ENCODE measurements at places on chromosomes 4 and X. TPM values are rescaled to one million over a fixed set of nuclear protein-coding genes. Genes with fewer than 3 reads are reported as not detected.

- H3K27ac ChIP-seq, result no peak overlapping the region
- no peak overlapping the region for H3K4me3 ChIP-seq
- peaks cover 2% of the 10 kb centered on the region for H3K27me3 ChIP-seq
Measured at GRCh38 chrX:132292793-132293192, 73.5 kb upstream of the RAP2C start.

DNA sequence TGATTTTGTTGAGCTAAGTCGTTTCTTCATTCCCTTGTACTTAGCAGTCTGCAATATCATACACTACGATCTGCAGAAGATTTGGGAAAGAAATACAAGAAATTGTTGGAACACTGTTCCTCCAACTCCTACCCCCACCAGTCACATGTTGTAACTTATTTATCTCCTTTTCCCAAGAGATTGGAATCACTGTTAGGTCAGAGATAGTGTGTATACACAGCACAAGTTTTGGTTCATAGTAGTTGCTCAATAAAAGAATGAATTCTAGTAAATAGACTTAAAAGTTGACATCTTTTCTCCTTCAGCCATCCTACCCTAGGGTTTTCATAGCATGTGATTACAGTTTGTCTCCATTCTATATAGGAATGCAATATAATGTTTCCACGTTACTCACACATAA lies 68.8 kb downstream of the ARFIP1 start:
- H3K27me3 ChIP-seq, result no peaks in the 10 kb centered on the region
- peaks cover 14% of the 10 kb centered on the region for H3K36me3 ChIP-seq
- H3K4me1 ChIP-seq, result peaks cover 21% of the 10 kb centered on the region
- H3K4me3 ChIP-seq, result no peak overlapping the region
- no peak for DNase-seq
- no peak overlapping the region for H3K27ac ChIP-seq

DNA sequence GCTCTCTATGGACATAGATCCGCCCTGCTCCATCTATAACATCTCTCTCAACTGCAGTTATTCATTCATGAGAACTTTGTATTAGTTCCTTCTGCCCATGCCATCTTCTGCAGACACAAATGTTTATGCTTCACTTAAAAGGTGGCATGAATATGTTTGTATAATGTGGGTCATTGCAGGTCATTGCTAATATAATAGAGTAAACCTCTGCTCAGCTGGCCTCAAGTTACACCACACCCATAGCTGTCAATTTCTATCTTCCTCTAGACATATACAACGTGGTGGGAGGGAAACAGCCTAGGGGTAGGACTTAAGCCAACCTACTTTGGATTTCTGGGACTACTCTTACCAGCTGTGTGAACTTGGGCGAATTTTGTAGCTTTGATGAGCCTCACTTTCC lies 129.8 kb downstream of the ATXN3L start:
- H3K27me3 ChIP-seq, result no peaks in the 10 kb centered on the region
- H3K36me3 ChIP-seq, result no peaks in the 10 kb centered on the region

GRCh38 chr4:98125585-98125984 lies 17.7 kb downstream of the STPG2 start:
- peaks cover 2% of the 10 kb centered on the region for H3K27me3 ChIP-seq
- H3K4me1 ChIP-seq, result no peaks in the 10 kb centered on the region
- H3K27ac ChIP-seq, result no peak overlapping the region
- no peaks in the 10 kb centered on the region for H3K36me3 ChIP-seq
- H3K4me3 ChIP-seq, result no peak overlapping the region
- DNase-seq, result no peak

DNA sequence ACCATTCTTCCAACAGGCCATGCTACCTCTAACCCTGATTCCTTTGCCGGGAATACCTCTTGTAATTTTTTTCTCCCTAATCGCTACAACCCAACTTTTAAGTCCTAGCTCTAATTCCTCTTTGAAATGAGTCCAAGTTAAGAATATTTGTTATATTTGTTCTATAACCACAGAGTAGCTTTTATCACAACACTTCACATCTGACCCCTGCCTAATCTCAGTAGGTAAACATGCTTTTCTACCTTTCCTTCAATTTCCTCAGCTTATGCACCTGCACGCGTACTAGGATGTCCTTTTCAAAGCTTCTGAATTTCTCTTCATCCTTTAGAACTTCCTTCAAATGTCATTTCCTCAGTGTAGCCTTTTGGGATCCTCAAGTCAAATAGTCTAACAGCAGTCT lies 915.5 kb upstream of the LCORL start:
- H3K27ac ChIP-seq, result no peak overlapping the region
- H3K4me1 ChIP-seq, result no peaks in the 10 kb centered on the region

- no peak overlapping the region for H3K4me3 ChIP-seq
- DNase-seq, result no peak
- H3K36me3 ChIP-seq, result no peaks in the 10 kb centered on the region
- no peak overlapping the region for H3K27ac ChIP-seq
Measured at GRCh38 chrX:155694649-155695048, 81.9 kb upstream of the TMLHE start.

GRCh38 chr4:161291222-161291621 lies 872.6 kb downstream of the FSTL5 start:
- no peaks in the 10 kb centered on the region for H3K4me1 ChIP-seq
- H3K4me3 ChIP-seq, result no peak overlapping the region
- no peaks in the 10 kb centered on the region for H3K27me3 ChIP-seq
- DNase-seq, result no peak

DNA sequence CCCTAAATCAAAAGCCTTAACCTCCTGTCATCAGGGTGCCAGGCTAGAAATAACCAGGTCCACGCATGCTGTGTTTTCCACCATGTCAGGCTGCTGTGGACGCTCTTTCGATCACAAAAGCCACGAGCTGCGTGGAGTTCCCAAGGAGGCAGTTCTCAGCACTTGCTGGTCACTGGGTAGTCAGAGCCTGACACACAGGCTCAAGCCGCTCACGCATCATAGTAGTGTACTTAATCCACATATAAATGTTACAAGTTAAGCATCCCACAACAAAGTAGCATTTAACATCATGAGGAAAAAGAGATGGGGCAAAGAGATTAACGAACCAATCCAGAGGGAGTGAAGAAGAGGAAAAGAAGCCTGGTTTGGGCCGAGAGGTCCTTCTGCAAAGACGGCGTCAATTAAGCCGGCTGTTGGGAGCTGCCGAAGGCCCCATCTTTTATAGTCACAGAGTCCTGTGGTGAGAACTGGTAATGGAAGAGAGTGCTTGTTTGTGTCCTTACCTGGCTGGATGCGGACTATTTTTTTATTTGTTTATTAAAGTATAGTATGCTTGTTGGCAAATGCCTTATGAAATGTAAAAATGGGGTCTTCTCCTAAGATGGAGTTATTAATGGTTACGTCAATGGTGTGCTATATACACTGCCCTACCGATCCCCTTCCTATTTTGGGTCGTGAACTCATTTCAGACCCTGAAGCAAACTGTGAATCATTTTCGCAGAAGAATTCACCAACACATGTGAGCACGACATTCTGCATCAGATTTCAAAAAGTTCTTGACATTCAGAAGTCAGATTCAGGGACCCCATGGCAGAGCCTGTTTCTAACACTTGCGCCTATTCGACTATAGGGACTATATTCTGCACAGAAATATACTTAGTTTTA lies 675 bp downstream of the PRIMPOL start:
- peaks cover 26% of the 10 kb centered on the region for H3K36me3 ChIP-seq
- peak overlapping the region; percentile 96 for H3K4me3 ChIP-seq
- DNase-seq, result no peak
- peaks cover 44% of the 10 kb centered on the region for H3K4me1 ChIP-seq

DNA sequence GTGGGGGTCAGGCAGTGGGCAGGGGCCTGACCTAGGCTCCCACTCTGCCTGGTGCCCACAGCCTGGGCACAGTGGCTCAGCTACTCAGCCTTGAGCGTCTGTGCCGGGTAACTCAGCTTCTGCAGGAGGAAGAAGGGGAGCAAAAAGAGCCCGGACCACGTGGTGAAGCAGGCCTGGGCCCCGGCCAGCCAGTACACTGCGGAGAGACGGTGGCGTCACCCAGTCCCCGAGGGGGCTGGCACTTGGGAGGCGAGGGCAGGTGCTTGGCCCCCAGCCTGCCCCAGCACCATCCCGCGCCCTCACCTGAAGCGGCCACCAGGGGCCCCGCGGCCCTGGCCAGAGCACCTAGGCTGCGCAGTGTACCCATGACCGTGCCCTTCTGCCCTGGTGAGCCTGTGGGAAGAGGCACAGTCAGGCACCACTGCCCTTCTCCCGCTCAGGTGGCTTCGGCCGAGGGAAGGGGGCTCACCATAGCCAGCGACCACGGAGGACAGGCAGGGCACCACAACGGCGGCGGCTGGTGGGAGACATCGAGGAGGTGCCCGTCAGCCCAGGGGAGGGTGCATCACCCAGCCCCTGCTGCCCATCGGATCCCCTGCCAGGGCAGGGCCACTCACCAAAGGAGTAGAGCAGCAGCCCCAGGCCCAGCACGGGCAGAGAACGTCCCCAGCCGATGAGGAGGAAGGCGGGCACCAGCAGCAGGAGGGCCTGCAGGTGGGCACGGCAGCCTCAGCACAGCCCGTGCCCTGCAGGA lies 32.3 kb downstream of the NOP14 start:
- peaks cover 12% of the 10 kb centered on the region for H3K36me3 ChIP-seq
- DNase-seq, result peak; percentile 37
- no peaks in the 10 kb centered on the region for H3K27me3 ChIP-seq
- no peak overlapping the region for H3K4me3 ChIP-seq
- peak overlapping the region; percentile 61 for H3K27ac ChIP-seq
- peaks cover 19% of the 10 kb centered on the region for H3K4me1 ChIP-seq

GRCh38 chr4:98828801-98829200 lies 100.1 kb downstream of the EIF4E start:
- no peak overlapping the region for H3K27ac ChIP-seq
- H3K4me3 ChIP-seq, result no peak overlapping the region

- no peaks in the 10 kb centered on the region for H3K36me3 ChIP-seq
- DNase-seq, result no peak
- H3K27ac ChIP-seq, result peak overlapping the region; percentile 78
- H3K27me3 ChIP-seq, result no peaks in the 10 kb centered on the region
- peak overlapping the region; percentile 0 for H3K4me3 ChIP-seq
Measured at GRCh38 chrX:120755066-120755846, 120.4 kb downstream of the CT47B1 start.

GRCh38 chr4:153521478-153521877 lies 55.3 kb downstream of the TMEM131L start:
- H3K4me3 ChIP-seq, result peak overlapping the region; percentile 72
- DNase-seq, result no peak
- peaks cover 78% of the 10 kb centered on the region for H3K4me1 ChIP-seq
- peak overlapping the region; percentile 88 for H3K27ac ChIP-seq

DNA sequence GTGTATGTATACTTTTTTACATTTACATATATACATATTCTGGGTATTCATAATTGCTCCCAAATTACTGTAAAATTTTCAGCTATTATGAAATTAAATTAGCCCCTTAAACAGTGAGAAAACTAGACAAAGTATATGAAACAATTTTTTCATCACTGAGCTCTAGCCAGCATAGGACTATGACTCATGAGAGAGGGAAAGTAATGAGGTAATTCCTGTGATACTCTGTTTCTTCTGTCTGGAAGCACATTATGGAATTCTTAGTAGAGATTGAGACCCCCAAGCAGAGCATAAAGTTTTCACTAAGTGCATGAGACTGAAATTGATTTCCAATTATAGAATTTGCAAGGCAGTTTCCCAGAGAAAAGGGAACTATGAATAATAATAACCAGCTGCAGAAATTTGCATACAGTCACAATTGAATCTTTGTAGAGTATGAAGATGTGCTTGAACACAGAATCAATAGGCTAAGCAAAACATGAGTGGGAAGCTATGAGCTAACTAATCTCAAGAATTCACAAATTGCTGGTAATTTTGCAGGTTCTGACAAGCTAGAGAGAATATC lies 779.3 kb downstream of the ARAP2 start:
- no peak for DNase-seq
- H3K4me1 ChIP-seq, result no peaks in the 10 kb centered on the region
- no peak overlapping the region for H3K4me3 ChIP-seq
- H3K27me3 ChIP-seq, result no peaks in the 10 kb centered on the region
- no peak overlapping the region for H3K27ac ChIP-seq

DNA sequence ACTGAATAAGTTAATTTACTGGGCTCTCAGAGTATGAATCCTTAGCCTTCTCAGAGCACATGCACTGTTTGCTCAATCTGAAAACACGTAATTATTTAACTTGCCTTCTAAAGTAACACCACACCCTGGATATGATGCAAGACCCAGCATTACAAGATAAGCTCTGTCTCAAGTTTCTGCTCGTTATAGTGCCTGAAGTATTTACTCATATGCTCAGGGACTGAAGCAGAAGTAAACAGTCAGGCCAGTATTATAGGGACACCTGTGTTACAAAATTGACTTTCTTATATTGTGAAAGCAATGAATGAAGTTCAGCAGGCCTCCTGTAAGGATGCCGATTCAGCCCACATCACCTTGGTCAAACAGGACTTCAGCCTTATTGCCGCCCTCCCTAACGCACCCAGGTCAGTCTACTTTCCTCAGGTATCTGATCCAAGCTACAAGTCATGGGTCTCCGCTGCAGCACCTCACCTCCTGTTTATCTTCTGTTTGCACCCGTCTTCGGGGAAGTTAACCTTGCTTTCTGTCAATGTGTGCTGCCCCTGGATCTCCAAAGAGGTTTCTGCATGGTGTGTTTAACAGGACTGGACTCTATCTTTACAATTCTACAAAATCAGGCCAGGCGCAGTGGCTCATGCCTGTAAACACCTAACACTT lies 42.8 kb upstream of the KLF3 start:
- no peak overlapping the region for H3K4me3 ChIP-seq
- H3K4me1 ChIP-seq, result peaks cover 4% of the 10 kb centered on the region
- no peaks in the 10 kb centered on the region for H3K27me3 ChIP-seq
- peaks cover 3% of the 10 kb centered on the region for H3K36me3 ChIP-seq

DNA sequence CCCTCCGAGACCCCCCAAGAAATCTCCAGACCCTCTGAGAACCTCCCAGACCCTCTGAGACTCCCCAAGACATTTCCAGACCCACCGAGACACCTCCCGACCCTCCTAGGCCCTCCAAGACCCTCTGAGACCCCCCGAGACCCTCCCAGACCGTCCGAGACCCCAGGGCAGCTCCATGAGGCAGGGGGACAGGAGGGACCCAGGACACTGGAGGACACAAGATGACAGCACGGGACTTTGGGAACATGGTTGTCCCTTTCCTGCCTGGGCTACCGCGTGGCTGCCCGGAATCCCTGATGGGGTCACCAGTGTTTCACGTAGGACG lies 10.3 kb downstream of the CTBP1 start:
- no peaks in the 10 kb centered on the region for H3K27me3 ChIP-seq
- no peak overlapping the region for H3K27ac ChIP-seq
- no peak overlapping the region for H3K4me3 ChIP-seq
- peaks cover 6% of the 10 kb centered on the region for H3K4me1 ChIP-seq

- no peaks in the 10 kb centered on the region for H3K27me3 ChIP-seq
- no peaks in the 10 kb centered on the region for H3K4me1 ChIP-seq
- H3K4me3 ChIP-seq, result no peak overlapping the region
- DNase-seq, result no peak
- H3K36me3 ChIP-seq, result no peaks in the 10 kb centered on the region
Measured at GRCh38 chrX:115525486-115525885, 35.5 kb upstream of the PLS3 start.

Gene NAP1L2
- 6.9 TPM for total RNA-seq

Gene GUCY1A1
- not detected for total RNA-seq

Gene CENPI
- total RNA-seq, result 24.6 TPM

Gene CDKL5
- total RNA-seq, result 2.2 TPM

Gene PRRG1
- total RNA-seq, result not detected

Gene DCX
- not detected for total RNA-seq

Gene TMEM156
- 14.9 TPM for total RNA-seq

Gene ZDHHC15
- total RNA-seq, result 0.11 TPM

Gene IGBP1
- total RNA-seq, result 57.8 TPM

Gene GPRIN3
- total RNA-seq, result 25.5 TPM

All from activated naive CD8-positive, alpha-beta T cell treated with anti-CD3 and anti-CD28 coated beads, Interleukin-2, amount 10 ng/mL, durations not matched to agents 7 days and 5 days (primary cell).